Left renal cortex interstitium (tissue), 4 donors: ENCODE measurements at places on chromosomes 13 and 19. TPM values are rescaled to one million over a fixed set of nuclear protein-coding genes. Genes with fewer than 3 reads are reported as not detected.

DNA sequence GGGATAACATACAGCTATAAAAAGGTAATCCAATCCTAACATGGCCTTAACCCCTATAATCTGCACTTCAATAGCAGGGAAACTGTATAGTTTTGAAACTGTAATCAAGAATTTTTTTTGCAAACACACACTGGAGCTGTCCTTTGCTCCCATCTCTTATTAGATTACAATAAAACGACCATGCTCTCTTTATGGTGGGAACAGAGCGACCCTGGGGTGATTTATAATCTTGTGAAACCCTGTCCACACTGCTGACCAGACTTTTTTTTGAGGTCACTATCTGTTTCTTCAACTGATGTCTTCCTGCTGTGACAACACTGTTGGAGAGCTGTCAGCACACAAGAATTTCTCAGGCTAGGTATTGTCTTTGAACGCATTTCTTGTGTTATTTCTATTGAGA lies 35.3 kb downstream of the DACH1 start:
- DNase-seq: peak; percentile 58

DNA sequence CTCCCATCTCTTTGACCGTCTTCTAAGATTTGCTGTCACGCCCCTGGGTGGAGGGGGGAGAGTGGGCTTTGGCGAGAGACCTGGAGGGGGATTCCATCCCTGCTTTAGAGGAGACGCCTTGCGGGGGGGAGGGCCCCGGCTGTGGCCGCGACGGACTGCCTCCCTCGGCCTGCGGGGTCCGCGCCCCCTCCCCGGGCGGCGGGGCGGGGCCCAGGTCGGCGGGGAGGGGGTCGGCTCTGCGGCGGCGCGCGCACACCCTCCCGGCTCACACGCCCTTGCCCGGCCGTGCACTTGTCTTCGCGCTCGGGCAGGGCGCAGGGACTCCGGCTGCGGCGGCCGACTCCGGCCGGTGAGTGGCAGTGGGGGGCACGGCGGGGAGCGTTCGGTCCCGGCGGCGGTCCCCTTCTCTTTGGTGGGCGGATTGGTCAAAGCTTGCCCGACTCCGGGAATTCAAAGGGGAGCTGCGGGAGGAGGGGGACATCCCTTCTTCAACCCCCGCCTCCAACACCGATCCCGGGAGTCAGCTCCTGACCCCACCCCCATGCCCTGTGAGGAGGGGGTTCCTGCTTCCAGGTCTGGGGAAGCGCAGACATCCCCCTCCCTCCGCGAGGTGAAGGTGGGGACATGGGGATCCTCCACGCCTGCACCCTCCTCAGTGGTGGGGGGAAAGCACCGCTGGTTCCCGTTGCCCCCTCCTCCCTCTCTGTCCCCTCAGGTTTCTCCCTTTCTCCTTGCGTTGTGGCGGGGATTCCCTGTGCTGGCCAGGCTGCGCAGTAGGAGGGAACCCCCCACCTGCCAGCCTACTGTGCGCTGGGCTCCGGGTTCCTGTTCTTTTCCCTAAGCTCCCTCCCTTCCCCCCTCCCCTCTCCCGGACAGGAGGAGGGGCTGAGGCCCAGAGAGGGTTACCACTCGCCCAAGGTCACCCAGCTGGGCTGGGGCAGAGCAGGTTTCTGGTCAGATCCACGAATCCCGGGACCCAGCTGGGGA lies 14.6 kb upstream of the KCNN1 start:
- no peak for DNase-seq

DNA sequence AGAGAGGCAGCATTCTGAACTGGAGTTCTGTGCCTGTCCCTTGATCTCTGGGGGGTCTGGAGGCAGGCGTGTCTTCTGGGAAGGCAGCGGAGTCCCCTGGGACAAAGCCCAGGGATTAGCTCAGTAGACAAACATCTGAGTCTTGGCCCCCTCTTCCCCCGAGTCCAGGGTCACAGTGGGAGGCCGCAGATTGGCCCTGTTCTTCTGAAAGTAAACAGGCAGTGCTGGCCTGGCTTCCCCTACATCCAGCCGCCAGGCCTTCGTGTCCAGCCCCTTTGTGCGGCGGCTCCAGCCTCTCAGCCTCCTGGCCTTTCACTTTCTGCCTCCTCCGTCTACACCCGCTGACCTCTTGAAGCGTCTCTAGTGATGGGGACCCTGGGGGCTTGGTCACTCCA lies 989 bp downstream of the NFILZ start:
- no peak for DNase-seq

GRCh38 chr19:43380008-43380407 lies 26.5 kb downstream of the CD177 start:
- DNase-seq: no peak

GRCh38 chr19:42441049-42441445 lies 1.7 kb downstream of the CXCL17 start:
- no peak for DNase-seq

DNA sequence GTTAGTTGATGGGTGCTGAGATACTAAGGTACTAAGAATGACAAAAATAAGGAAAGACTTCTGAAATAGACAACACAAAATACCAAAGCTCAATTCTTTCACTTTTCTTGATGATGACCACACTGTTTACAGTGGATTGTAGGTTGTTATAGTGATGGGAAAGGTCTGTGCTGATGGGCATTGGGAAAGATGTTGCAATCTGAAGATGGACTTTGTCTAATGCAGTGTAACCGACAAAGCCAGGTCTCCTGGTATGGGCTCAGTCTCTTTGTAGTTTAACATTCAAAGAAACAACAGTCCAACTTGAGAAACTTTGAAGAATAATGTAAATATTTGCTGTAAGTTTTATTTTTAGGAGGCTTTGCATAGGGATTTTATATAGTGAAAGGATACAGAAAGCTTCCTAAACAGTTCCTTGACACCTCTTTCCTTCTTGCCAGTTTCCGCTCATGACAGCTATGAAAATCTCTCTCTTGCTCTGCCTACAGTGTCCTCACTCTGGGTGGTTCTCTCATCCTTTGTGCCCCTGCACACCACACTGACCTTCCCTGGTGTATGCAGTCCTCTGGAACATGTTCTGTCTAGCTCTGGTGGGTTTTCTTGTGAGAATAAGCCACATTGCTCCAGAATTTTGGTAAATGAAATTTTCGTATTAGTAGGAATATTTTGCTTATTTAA lies 172.2 kb downstream of the KCNRG start:
- DNase-seq: no peak

DNA sequence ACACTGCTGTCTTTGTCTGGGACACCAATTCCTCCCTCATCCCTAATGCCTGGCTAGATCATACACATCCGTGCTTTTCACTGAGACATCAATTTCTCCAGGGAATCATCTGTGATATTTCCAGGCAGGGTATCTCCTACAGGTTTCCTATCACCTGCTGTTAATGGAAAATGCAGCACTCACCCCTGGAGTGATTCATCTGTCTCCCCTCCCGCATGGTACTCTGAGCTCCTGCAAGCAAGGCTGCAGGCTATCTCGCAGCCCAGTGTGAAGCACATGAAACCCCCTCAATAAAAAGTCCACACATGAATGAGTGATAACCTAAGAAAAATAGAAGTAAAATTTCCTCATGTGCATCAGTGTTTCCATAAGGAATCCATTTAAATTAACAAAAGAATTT lies 38.5 kb downstream of the SERTM1 start:
- no peak for DNase-seq

- DNase-seq: no peak
Observed at GRCh38 chr19:18173572-18174288, at the start of gene IFI30. Gene IFI30, plus strand, starts transcription at chr19:18173813. Its CDS starts 29 bp downstream, at chr19:18173842.

- no peak for DNase-seq
Observed at GRCh38 chr13:81726037-81726726, 1385.3 kb upstream of the SPRY2 start.

DNA sequence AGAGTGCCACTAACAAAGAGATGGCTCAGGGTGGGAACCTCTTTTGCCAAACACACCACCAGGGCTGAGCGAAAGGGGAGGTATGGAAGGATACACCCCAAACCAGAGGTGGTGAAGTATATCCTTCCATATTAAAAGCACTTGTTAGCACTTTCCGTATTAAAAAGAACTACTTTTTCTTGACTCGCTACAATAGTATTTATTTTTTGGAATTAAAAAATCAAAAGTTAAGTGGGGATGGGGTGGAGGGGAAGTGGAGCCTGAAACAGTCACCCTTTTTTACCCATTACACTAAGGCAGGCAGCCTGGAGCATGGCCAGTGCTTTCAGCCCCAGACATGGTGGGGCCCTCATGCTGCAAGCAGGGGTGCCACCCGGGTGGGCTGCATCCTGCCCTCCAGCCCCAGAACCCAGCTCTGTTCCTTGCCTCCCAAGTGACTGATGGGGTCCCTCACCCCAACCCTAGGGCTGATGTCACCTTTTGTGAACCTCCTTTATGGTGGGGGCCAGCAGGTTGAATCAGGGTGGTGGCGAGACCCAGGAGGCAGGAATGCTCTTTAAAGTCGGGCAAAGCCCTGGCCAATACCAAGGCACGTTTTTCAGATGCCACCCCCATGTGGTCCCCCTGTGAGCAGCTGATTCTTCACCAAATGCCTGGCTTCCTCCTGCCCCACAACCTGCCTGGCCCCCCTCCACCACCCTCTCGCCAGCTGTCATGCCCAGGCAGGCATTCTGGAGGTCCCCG lies 31.0 kb downstream of the LYL1 start:
- no peak for DNase-seq

DNA sequence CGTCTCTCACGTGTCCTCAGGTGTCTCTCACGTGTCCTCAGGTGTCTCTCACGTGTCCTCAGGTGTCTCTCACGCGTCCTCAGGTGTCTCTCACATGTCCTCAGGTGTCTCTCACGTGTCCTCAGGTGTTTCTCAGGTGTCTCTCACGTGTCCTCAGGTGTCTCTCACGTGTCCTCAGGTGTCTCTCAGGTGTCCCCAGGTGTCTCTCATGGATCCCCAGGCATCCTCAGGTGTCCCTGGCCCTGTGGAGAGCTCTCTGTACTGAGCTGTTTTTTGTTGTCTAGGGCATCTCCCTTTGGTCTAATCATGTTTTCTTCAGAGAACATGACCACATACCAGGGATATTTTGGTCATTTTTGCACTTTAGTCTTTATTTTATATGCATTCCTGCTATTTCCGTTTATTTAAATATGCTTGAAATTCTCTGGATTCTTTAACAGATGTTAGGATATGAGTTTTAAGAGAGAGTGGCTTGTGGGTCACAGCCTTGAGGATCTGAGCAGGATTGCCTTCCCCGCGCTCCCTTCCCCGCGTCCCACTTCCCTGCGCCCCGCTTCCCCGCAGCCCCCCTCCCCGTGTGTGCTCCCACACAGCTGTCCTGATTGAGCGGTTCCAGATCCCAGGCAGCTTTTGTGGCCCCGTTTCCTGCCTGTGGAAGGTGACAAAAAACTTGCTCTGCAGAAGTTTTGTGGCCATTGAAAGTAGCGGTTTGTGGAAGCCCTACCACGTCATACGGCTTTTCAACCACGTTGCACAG lies 31.9 kb downstream of the ATP4B start:
- no peak for DNase-seq

DNA sequence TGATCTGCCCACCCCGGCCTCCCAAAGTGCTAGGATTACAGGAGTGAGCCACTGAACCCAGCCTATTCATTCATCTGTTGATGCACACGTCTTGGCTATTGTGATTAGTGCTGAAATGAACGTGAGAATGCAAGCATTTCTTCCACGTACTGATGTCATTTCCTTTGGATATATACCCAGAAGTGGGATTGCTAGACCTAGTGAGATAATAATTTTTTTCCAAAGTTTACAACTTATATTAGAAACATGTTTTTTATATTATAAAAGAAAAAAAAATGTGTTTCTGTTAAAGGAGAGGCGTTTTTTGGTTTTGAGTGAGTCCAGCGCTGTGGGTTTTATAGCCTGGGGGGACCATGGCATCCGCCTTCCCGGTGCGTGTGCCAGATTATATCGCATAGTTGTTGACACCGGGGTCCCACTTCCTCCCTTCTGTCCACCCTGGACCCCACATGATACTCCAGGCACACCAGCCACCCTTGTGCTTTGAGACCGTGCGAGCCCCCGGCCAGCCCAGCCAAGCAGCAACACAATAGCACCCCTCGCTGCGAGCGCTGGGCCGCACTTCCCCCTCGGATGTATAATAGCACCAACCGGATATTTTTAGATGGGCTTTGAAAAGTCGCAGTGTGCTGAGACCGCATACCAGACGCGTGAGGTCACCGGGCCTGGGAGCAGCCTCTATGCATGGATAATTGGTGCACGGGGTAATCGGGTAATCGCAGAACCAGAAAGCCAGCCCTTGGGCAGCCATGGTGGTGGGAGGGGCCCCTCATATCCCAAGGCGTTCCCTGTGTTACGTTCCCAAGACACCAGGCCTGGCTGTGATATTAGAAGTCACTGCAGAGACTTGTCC lies 59.6 kb downstream of the MYO9B start:
- peak; percentile 83 for DNase-seq

GRCh38 chr13:45718063-45718462 lies 15.9 kb downstream of the CBY2 start:
- DNase-seq: no peak

DNA sequence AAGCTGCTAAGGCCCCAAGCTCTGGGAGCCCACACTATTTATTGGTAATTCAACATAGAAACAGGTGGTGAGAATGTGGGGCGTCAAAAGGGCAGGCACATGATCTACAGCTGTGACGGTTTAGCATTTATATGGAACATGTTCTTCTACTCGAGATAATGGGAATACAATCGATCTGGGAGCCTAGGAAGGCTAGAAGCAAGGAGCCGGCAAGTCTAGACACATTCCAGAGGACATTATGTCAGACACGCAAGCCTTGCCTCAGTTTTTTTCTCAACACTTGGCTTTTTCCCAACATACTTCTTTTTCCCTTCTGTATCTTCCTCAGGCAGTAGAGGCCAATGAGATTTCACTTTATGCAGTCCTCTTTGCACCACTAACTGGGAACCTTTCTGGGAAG lies 315.7 kb upstream of the SLITRK5 start:
- no peak for DNase-seq

DNA sequence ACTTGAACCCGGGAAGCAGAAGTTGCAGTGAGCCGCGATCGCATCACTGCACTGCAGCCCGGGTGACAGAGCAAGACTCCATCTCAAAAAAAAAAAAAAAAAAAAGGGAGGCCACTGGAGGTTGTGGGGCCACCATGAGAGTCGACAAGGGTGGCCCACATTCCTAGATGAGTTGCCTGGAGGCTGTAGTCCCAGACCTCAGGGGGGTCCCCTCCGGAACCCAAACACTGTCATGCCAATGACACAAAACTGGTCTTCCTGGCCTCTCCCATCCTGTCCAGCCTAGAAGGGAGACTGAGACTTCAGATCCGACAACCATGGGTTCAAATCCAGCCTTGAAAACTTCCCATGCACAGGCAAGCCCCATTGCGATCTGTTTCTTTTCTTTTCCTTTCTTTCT lies 14.7 kb downstream of the SPC24 start:
- no peak for DNase-seq

ZNF492 gene
- 2.8 TPM for polyA plus RNA-seq

CD79A gene
- 0.79 TPM for polyA plus RNA-seq

CGB8 gene
- not detected for polyA plus RNA-seq

ANKRD24 gene
- 1.6 TPM for polyA plus RNA-seq

HSD17B14 gene
- 40.4 TPM for polyA plus RNA-seq

PALM3 gene
- 30.4 TPM for polyA plus RNA-seq
